ENCODE measurements at places on chromosomes 3 and 15.

DNA sequence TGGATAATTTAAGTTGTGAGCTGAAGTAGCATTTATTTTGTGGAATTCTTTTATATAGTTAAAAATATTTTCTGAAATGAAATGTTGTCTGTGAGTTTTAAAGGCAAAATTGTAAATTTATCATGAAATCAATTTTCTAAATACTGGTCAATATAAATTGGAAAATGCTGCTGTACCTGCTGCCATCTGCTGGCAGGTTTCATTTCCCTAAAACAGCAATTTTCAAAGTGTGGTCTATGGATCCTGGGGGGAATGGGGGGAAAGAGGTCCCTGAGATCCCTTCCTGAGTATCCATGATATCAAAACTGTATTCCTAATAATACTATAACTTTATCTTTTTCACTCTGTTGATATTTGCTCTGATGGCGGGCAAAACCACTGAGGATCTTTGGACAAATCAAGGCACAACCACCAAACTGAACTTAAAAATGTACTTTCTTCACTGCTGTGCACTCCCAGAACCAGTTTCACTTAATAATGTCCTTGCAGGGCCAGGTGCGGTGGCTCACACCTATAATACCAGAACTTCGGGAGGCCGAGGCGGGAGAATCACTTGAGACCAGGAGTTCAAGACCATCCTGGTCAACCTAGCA, 17.2 kb upstream of the CCR4 start:
- DNase-seq = no peak

- DNase-seq = peak; percentile 6
Measured at GRCh38 chr3:114886905-114887304, 260.2 kb downstream of the ZBTB20 start.

- DNase-seq = no peak
Measured at GRCh38 chr3:177196008-177196455, 1.2 kb downstream of the TBL1XR1 start.

DNA sequence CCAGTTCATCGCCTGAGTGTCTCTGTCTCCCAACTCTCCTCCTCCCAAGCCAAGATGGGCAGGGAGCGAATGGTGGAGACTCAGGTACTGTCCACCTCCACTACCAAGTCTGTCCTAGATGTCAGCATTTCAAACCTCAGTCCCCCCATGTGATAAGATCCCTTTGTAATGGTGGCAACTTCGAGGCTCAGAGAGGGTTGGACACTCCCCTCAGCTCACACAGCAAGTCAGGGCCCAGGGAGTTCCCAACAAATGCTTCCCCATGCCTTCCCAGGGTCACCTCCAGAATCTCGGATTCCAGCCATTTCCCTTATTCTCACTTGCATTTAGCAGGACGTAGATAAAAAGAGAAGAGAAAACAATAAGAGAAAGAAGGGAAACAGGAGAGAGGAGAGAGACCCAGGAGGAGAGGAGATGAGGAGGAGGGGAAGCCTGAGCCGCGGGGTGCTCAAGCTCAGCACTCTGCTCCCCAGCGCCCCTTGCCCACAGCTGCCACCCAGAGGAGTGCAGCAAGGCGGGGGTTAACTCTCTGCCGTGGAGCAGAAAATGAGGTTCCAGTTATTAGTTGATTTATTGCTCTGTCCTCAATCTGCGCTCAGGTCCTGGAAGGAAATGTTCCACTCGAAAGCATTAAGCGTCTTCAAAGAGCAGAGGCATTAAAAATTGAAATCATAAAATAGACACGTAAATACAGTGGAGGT, 84.1 kb upstream of the LINGO1 start:
- no peak for DNase-seq

GRCh38 chr3:163953526-163953925, 1124.8 kb downstream of the SI start:
- no peak for DNase-seq

DNA sequence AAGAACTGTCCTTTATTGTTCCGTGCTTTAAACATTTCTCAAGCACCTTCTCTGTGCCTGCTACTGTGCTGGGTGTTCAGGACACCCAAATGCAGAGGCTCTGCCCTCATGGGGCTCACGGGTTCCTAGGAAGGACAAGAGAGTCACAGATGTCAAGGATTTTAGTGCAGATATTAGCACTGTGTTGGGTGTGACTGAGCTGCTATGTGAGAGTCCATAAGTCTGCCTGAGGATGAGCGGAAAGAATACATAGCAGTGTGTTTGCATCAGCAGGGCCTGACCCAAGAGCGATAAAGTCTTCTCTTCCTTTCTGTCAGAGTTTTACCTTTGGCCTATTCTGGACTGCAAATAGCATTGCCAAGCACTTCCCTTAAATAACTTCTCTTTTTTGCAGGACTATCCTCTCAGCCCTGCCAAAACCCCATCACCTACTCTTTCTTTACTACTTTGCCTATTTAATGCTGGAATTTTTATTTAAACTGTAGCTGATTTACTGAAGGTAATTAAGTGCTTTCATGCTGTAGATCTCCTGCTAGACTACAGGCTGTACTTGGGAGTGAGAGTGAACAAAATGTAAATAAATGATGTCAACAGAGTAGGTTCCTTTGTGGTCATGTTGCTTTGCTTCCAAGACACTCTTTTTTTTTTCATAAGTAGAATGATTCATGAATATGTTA, 459.4 kb upstream of the TPRG1 start:
- peak; percentile 83 for DNase-seq

- DNase-seq = no peak
Measured at GRCh38 chr3:53495146-53495519, 722 bp downstream of the CACNA1D start.

DNA sequence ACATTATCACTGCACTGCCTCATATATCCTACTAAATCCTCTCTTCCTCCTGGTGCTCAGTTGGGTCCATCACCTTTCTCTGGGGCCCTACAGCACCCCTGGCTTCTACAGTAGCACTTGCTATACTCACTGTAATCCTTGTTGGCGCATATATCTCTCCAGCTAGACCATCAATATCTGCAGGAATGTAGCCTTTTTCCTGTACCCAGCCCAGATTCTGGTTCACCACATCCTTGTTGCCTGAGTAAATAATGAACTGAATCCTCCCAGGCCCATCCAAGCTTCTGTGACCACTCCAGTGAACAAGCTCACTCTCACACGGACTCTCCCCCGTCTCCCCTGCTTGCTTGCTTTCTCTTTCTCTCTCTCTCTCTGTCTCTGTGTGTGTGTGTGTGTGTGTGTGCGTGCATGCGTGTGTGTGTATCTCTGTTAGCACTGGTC, 62.5 kb upstream of the LIPC start:
- DNase-seq = peak; percentile 30

- DNase-seq = no peak
Measured at GRCh38 chr15:40900256-40901052, 6.2 kb downstream of the VPS18 start.

DNA sequence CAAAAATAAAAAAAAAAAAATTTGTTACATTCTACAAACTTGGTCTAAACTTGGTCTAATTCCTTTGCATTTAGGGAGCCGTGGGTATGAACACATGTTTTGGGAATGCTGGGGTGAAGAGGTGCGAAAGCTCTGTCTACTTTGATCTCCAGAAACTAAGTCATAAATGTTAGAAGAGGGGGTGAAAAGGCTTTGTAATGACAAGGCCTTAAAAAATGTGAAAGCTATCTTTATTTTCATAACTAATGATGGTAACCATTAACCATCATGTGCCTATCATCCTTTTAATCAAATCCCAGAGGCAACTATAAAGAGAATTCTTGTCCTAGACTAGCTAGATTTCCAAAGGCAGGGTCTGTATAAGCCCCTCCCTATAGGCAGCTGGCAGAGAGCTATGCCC, 60.9 kb downstream of the PRICKLE2 start:
- DNase-seq = no peak

DNA sequence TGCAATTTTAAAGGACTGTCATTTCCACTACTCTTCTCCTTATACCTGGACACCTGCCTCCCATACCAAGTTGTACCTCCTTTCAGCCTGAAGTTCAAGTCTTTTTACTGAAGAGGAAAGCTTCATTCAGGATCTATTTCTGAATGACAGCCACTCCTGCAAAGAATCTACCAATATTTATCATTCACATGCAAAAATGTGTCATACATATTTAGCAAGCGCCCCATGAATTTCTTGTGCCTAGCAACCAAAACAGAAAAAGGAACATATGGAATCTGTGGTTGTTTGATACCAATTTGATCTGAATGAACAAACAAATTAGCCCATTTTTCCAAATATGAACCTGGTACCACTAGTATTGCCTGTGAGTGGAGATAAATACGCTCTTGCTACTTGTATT, 16.8 kb downstream of the GJD2 start:
- DNase-seq = no peak

DNA sequence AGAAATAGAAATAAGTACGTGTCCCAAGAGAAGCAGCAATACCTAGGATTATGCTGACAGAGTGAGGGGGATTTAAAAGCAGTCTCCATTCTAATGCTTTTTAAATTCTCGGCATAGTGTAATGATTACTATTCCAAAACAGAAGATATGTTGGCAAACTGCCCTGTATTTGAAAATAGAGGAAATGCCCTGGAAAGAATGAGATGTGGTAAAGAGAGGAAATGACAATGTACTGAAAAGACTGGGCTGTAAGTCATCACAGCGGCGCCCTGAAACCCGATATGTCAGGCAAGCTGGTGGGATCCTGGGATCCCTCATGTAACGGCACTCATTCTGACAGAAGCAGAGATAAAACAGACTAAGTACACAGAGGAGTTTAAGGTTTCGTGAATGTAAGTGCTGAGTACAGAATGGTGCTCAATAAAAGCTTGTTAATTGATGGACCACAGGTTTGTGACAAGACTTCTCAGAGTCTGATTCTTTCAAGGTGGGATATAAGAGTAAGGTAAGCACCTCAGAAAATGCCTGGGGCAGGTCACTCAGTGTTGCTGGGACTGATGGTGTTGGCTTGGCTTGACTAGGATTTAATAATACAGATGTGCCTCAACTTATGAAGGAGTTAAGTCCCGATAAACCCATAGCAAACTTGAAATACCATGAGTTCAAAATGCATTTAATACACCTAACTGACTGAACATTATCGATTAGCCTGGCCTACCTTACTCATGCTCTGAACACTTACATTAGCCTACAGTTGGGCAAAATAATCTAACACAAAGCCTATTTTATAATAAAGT, 91.4 kb downstream of the NFKBIZ start:
- DNase-seq = no peak

DNA sequence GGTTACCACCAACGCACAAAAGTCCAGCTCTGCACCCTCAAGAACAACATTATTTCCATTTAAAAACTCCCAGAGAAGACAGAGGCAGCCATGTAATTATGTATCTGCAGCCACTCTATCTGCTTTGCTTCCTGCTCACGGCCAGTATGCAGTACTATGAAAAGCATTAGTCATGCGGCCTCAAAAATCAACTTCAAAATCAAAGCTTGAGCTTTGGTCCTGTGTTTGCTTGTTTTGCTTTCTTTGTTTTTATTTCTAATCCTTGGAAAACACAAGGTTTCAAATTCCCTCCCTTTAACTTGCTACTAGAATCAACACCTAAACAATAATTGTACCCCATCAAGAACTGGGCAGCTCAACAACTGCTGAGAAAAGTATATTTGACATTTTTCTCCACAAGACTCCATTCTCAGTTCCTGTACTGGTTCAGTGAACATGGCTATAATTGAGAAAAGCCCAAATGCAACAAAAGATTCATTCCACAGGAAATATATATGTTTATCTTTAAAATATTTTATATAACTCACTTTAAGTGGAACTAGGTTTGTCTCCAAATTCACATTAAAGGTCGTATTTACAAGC, 37.6 kb downstream of the GBE1 start:
- DNase-seq = peak; percentile 41

GRCh38 chr3:126914226-126914625, 68.7 kb upstream of the PLXNA1 start:
- DNase-seq = no peak

GRCh38 chr15:99582508-99582960, 16.8 kb downstream of the MEF2A start:
- DNase-seq = no peak

DNA sequence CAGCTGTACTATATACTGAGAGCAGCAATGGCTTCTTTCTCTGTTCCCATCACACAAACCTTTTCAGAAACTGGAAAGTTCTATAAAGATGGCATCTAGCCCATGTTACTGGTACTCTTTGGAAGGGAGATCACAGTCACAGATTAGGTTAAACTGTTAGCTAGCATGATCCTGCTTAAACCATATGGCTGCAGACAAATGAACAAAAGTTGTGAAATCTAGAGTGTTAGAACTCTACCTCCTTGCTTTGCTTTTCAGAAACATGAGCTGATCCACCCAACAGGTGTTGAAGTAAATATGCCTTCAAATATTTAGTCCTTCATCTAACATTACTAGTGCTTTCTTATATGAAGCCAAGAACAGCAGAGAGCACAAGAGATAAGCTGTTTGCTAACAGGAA, 102.6 kb downstream of the SNRK start:
- DNase-seq = no peak

GRCh38 chr3:46369675-46370132, 1.0 kb upstream of the CCR5 start:
- no peak for DNase-seq

GRCh38 chr15:67068710-67069400, 3.5 kb downstream of the SMAD3 start:
- DNase-seq = no peak

DNA sequence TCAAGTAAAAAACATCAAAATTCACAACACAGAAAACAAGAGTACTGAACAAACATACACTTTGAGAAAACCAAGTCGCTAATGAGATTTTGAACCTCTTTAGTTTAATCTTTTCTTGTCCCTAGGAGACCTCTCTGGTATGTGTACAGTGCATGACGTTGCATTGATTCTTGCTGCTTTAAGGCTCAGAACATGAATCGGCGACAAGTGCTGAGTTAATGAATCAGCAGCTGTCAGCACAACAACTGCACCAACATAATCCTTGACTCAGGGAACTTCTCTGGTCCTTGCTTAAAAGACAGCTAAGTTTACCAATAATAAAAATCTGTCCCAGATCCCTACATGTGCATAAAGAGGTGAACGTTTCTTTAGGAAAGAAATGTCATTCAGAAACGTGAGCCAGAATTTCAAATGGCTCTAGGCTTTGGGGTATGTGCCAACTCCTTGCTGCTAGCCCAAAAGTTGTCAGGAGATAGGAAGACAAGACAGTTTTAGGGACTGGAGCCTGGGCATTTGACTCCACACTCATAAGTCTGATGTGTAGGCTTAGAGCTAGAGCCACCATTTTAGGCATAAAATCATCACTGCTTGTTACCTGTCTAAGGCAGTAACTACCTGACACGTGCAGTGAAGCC, 86.9 kb downstream of the IL5RA start:
- no peak for DNase-seq

GRCh38 chr3:77421916-77422315, 382.0 kb downstream of the ROBO2 start:
- no peak for DNase-seq
